Stimulated activated CD4-positive, alpha-beta T cell treated with anti-CD3 and anti-CD28 coated beads, Interleukin-4, amount 100 ng/mL, for 1 hour (primary cell): ENCODE measurements at places on chromosomes 5 and 9.

GRCh38 chr9:134393582-134394280 lies 67.5 kb downstream of the RXRA start:
- no peak for DNase-seq

- DNase-seq, result no peak
Measured at GRCh38 chr5:95261437-95262175, 23.3 kb downstream of the MCTP1 start.

- DNase-seq, result no peak
Measured at GRCh38 chr5:135329066-135329912, 69.7 kb downstream of the MACROH2A1 start.

DNA sequence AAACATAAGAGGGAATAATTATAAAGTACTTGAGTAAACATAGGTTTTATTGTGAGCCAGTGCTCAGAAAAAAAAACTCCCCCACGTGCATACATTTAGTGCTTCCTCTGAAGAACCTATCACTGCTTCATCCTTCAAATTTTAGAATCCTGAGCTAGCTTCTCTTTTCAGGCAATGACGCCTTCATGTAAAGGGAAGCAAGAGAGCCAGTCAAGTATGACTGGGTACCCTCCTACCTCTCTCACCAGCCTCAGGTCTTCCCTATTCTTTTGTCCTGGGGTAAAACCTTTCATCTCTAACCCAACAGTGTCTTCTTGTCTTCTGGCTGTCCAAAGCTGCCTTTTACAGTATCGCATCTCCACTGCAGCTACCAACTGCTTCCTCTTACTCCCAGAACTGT lies 32.0 kb downstream of the PLPP1 start:
- DNase-seq, result no peak

- DNase-seq, result no peak
Measured at GRCh38 chr9:133009906-133010582, 20.8 kb upstream of the GTF3C5 start.

DNA sequence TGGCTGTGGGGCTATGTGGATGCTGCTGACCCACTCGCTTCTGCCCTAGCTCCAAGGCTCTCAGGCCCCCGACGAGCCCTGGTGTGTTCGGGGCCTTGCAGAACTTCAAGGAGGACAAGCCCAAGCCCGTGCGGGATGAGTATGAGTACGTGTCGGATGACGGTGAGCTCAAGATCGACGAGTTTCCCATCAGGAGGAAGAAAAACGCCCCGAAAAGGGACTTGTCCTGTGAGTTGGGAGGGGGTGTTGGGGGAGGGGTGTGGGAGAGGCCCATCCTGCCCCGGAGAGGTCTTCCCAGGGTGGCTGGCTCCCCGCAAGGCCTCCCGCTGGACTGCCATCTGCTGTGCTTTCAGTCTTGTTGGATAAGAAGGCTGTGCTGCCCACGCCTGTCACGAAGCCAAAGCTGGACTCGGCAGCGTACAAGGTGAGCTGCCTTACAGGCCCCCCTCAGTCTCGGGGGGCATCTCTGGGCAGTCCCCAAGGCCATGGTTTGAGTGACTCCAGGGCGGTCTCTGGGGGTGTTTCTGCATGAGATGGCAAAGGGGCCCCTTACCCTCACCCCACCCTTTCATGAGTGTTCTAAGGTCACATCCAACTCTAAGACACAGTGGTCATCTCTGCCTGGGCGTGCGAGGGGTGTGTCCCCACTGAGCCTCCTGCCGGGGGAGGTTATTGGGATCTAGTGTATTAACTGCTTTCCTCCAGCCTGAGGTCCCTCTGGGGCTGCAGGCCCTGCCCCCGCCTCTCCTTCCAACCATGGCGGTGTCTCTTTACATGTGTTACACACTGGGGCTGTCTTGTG lies 89.5 kb downstream of the PHF2 start:
- no peak for DNase-seq

GRCh38 chr5:159750226-159750625 lies 166.1 kb upstream of the ADRA1B start:
- no peak for DNase-seq

- DNase-seq, result no peak
Measured at GRCh38 chr5:139647506-139648204, 494 bp upstream of the CXXC5 start.

DNA sequence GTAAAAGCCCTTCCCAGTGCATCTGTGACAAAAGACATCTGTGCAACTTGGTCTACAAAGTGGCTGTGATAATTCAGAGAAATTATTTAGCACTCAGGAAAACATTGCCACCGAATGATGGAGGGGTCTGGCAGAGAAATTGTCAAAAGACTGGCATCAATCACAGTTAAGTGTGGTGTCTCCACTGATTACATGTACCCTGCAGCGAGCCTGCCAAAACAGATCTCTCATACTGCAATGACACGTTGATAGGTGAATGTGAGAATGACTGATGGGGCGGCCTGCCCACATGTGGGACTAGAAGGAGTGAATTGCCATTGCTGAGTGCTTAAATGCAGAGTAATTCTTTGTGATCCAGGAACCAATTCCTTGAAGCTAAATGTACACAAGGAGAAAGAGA lies 136.4 kb upstream of the PCSK5 start:
- DNase-seq, result no peak

- no peak for DNase-seq
Measured at GRCh38 chr5:66617991-66618768, 22.0 kb downstream of the MAST4 start.

DNA sequence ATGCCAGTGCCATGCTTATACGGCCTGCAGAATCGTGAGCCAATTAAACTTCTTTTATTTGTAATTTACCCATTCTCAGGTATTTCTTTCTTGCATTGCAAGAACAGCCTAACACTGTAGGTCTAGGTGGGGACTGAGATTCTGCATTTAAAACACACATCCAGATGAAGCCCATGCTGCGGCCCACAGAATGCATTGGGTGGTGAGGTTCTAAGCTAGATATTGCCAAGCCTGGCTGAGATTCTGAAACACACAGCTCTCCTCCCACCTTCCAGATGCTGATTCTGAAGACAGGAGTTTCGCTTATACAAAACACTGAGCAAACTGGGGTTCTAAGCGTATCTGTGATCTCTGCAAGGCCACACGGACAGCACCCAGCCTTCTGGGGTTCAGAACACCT lies 75.1 kb downstream of the DAPK1 start:
- no peak for DNase-seq

- no peak for DNase-seq
Measured at GRCh38 chr9:123238365-123238764, 30.0 kb downstream of the STRBP start.
